ENCODE measurements at places on chromosomes 7 and 10. TPM values are rescaled to one million over a fixed set of nuclear protein-coding genes. Genes with fewer than 3 reads are reported as not detected.
A peak's percentile ranks its signal among the peaks of the same experiment; 100 is the strongest.

- DNase-seq: peak; percentile 98
Observed at GRCh38 chr7:518630-519483, 789 bp downstream of the PDGFA start.

DNA sequence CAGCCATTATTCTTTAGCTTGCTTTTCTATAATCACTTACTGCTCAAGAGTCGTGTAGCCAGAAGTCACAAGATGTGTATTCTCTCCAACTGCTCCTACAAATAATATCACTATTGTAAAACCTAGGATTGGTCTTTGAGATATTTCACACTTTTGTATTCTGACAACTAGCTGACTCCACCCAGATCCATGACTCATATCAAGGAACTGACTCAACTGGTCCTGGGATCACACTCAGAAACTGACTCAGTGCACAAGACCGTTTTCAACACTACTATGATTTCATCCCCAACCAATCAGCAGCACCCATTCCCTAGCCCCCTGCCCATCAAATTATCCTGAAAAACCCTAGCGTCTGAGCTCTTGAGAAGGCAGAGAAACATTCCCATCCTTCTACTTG is 56.5 kb upstream of the ORC5 start:
- peak; percentile 34 for DNase-seq

GRCh38 chr10:126500866-126501265 is 112.6 kb upstream of the ADAM12 start:
- peak; percentile 72 for DNase-seq

- no peak for DNase-seq
Observed at GRCh38 chr10:27188897-27189296, 33.7 kb downstream of the MASTL start.

DNA sequence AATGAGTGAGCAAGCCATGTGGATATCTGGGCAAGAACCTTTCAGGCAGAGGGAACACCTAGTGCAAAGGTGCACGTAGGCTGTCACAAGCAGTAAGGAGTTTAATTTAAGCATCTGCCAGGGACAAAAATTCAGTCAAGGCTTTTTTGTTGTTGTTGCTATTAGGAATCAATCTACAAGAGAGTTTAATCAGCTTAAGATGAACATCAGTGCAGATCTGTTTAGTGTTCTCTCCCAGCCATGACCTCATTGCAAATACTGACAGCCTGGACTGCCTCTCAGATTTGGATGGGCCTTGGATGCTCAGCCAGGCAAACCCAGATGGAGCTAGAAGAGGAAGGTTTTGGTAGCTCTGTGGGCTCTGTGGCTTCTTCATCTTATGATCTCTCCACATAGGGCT is 3.3 kb upstream of the GLCCI1 start:
- no peak for DNase-seq

DNA sequence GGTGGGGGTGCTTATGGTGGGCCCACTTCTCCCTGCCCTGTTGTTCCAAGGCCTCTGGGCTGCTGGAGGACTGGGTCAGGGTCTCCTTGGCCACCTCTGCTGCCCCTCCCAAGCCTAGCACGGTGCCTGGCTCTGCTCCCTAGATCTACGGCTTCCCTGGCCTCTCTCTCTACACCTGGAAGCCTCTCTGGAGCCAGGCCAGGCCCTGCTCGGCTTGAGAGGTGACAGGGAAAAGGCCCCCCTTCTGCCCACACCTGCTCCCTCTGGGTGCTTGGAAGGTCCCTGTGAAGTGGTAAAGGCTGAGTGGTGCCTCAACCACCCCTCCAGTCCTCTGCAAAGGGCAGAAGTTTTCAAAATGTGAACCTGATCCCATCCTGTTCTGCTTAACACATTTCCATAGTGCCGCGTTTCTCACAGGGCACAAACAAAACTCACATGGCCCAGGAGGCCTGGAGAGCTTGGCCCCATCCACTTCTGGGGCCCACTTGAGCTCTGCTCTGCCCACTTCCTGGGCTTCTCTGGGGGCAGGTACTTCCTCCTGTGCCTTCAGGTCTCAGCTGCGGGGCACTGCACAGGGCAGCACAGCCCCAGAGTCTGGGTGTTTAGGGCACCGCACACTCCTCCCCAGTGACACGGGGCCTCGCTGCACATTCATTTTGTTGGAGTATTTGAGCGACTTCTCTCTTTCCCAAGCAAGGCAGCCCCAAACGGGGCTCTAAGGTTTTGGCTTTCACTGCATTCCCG is 169.9 kb downstream of the PIP4K2A start:
- no peak for DNase-seq

- no peak for DNase-seq
Observed at GRCh38 chr7:138943061-138943460, 38.1 kb downstream of the KIAA1549 start.

DNA sequence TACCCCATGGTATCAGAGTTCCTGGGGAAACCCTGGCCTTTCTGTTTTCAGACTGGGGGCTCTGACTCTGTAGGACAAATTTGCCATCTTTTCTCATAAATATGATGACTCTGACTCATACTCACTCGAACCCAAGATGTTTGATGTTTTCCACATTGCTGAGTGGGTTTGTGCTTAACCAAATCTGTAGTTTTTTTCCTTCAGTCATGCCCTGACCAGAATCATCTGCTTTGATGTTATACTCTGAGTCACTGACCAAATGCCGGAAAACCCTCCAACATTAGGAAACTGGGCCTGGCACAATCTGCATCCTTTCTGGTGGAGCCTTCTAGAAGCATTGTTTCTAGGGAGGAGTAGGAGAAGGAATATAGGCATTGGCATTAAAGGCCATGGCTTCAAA is 118.7 kb downstream of the C10orf105 start:
- DNase-seq: peak; percentile 98

DNA sequence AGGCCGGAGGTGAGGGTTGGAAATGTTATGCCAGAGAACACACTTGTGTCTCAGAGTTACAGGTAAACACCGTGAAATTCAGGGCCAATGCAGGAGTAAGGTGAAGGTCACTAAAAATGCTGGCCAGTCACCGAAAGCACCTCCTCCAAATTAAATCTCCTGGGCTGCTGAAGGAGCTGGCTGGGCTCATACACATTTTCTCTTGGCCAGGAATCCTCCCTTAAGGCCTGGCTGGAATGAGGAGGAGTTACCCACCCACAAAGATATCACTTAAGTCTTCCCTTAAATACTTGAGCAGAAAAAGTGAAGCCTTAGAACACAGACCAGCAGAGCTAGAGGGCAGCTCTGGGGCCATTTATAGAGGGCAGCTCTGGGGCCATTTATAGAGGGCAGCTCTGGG is 46.3 kb downstream of the HTRA1 start:
- DNase-seq: no peak

DNA sequence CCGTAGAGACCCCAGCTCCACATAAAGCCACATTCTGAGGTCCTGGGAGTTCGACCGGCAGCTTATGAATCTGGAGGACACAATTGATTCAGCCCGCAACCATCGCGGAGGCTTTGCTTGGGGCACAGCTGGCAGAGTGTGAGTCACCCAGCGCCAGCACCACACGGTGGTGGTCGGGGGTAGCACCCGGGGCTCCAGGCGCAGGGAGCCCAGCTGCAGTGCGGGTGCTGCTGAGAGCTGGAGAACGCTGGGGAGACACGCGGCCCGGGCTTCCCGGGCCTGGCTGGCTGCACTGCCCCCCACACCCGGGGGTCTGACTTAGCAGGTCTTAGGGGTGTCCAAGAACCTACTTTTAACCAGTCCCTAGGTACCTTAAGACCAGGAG is 87.9 kb downstream of the PAXIP1 start:
- DNase-seq: no peak

DNA sequence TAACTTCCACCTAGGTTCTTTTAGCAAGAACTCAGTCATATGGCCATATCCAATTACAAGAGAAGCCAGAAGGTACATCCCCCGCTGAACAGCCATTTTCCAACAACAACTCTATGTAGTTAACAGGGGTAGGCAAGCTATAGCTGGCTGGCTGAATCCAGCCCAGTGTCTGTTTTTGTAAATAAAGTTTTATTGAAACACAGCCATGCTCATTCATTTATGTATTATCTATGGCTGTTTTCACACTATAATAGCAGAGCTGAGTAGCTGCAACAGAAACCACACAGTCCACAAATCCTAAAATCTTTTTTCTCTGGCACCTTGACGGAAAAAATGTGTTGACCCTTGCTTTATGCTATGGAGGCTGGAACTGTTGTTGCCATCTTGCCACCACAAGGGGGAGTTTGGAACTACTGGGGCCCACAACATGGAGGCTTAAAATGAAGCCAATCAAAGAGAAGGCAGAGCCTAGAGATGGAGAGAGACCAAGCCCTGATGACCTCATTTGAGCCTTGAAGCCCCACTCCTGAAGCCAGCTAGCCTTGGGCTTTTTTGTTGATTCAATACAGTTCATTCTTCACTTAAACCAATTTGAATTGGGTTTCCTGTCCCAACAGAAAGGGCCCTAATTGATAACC is 33.3 kb upstream of the XPNPEP1 start:
- DNase-seq: peak; percentile 80

DNA sequence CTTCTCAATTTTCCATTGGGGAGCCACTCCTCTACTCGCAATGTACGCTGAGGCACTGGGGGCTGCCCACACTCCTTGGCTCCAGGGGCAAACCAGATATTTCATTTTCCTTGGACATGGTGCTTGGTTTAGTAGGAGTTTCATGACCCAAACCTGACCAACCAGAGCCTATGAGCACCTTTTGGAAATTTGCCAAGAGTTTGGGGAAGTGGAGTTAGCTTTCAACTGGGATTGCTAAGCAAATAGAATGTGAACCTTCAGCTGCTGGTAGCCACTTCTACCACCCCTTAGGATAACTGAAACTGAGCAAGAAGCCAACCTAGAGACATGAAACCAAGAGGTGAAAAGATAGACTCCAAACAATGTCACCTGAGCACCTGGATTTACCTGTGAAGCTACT is 74.9 kb upstream of the COL13A1 start:
- DNase-seq: no peak

GRCh38 chr7:111098011-111098925 is 7.3 kb downstream of the LRRN3 start:
- no peak for DNase-seq

- no peak for DNase-seq
Observed at GRCh38 chr10:88012641-88013040, 149.2 kb downstream of the PTEN start.

GRCh38 chr10:85977642-85978041 is 389.0 kb downstream of the GRID1 start:
- no peak for DNase-seq

DNA sequence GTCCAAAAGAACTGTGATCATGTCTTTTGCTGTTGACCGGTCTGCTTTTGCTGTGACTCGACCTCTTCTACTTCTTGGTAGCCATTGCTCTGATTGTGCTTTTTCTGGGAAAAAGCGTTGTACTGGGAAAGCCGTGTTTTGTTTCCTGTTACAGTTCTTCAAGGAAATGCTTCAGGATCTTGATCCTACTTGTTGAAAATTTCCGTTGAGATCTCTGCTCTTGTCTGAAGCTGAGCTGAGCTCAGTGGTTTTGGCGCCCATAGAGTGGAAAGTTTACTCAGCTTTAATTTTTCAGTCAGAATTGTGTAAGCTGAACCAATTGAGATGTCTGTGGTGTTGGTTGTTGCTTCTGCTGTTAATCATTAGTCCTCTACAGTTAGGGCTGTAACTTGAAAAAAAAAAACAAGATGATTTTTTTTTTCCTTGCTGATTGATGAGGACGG is 302.2 kb downstream of the CCDC3 start:
- DNase-seq: no peak

GRCh38 chr7:18495412-18496340 is at the start of gene HDAC9:
HDAC9 (plus strand) TSS chr7:18495749; CDS start chr7:18496303, 554 bp downstream.
- DNase-seq: no peak

DNA sequence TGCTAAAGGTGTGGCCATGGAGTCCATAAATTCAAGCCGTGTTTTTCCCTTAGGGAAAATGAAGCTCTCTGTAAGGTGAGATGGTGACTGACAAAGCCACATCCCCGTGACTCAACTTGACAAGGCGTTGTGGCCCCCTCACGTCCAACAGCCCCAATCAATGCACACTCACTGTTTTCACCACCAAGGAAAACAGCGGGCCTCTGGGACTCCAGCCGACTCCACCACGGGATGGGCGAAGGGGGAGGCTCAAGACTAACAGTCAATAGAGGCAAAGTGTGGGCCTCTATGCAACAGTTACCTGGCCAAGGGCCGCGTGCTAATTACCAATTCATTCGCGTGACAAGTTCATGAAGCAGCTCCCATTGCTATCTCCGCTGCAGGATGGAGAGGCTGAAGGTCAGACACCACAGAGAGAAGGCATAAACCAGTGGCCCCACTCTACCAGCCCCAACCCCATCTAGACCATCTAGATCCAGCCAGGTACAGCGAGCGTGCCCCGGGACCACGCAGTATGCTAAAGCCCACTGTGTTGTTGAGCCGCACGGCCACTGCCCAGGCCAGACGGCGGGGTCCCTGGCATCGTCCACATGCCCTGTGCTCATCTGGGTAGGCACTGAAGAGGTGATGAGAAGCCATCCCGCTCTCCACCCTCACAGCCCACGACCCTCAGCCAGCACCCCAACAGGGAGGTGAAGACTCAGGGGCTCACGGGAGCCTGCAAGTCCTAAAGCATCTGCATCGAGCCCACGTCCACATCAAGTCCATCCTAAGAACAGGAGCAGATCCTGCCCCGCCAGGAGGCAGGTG is 76.1 kb downstream of the PROSER2 start:
- peak; percentile 82 for DNase-seq

- DNase-seq: peak; percentile 54
Observed at GRCh38 chr7:39683216-39683845, 60.0 kb downstream of the RALA start.

DNA sequence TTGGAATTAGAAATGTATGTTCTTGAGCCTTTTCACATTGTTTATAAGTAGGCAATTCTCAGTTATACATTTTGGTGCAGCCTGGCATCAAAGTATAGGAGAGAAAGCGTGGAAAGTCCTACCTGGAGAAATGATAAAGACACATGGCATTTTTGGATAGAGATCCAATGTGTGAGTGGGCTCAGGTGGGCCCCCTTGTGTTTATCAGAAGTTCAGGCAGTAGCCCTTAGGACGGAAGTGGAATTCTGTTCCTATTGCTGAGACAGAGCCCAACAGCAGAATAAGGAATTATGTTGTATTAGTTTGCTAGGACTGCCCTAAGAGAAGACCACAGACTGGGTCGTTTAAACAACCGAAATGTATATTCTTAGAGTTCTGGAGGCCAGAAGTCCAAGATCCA is 85.2 kb upstream of the AMPH start:
- no peak for DNase-seq

Gene LRIT1
- total RNA-seq: not detected

Gene ERVW-1
- not detected for total RNA-seq

Gene SFRP4
- 151 TPM for total RNA-seq

Gene TAS2R4
- total RNA-seq: 2.9 TPM

Gene FKBP6
- not detected for total RNA-seq

Gene ZNF862
- total RNA-seq: 8.7 TPM

Gene CFAP43
- 0.36 TPM for total RNA-seq

Gene RAPGEF5
- 1.1 TPM for total RNA-seq

Gene CYP2E1
- total RNA-seq: 1.8 TPM

Gene GPC2
- 1.4 TPM for total RNA-seq

Gene EPO
- total RNA-seq: not detected

Gene SUN3
- total RNA-seq: not detected

Gene LIPJ
- total RNA-seq: under 0.01 TPM
